ENCODE measurements at places on chromosomes 1 and 21.

- no peak for DNase-seq
Measured at GRCh38 chr1:106889059-106889458, 167.4 kb upstream of the PRMT6 start.

GRCh38 chr1:97833881-97834280 is 87.0 kb downstream of the DPYD start:
- DNase-seq: no peak

DNA sequence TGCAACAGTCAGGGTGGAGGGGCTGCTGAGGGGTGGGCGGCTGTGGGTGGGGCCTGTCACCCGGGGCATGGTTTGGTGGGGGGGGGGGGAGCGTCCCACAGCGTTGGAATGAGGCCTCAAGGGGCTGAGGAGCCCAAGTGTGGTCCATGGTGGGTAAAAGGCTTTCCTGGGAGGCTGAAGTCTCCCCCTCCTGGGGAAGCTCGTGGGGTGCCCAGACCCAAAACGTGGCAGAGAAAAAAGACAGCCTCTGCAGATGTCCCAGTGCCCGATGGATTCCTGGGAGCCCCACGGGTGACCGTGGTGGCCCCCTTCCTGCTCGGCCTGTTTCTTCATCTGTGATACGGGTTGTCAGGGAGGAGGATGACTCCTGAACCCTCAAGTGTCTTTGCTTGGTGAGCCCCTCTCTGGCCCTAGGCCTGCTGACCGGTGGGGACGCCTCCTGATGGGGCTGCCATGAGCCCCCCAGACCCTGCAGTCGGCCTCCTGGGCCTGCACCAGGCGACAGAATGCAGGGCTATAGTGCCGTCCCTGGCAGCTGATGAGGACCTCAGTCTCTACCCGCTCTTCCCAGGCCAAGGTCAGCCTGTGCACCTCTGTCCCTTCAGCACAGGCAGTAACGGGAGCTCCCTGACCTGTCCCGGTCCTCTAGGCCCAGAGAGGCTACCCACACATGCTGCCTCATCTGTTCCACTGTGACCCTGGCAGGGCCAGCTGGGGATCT is 1.1 kb downstream of the OBSCN start:
- DNase-seq: no peak

DNA sequence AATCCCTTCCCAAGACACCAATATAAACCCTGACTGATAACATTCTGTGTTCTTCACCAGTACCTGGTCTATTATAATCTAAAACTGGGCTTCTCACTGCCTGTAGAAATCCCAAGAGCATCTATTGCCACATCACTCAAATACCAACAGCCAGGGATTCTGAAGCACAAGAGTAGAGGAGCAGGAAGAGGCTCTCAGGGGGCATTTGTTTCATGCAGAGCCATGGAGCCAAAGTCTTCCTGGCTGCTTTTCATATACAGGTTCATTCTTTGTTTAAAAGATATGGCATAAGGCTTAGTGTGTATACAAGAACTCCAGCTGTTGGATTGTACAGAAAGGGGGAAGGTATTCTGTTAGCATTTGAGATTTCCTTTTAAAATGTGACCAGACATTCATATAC is 38.2 kb upstream of the USH2A start:
- DNase-seq: no peak

DNA sequence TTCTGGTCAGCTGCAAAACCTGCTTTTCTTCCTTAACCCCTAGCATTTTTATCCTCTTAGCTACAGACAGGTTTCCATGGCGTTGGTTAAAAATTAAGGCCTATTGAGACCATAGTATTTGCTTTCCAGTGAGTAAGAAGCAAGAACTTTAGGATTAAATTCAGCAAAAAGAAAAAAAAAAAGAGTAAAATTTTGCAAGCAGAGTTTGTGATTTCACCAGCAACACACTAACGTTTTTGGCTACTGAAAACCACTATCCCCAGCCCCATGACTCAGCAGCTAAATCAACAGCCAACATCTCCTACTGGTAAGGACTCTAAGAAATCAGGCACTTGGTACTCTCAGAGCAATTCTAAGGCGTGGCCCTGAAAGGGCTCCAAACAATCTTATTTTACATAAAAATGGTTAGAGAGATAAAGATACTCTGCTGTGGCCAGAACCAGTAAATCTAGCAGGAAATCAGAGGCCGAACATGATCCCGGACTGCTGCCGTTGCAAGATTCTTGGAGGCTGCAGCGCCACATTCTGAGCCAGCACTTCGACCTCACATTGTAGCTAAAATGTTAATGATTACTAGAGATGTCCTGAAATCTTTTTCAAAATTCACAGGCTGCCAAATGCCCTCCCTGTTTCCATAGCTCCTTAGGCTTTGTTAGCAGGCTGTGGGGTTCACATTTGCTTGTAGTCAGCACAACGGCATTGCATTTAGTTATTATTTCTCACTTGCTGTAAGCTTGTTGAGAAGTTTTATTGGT is 1.6 kb upstream of the ENO1 start:
- DNase-seq: no peak

GRCh38 chr1:235571482-235571881 is 67.2 kb upstream of the B3GALNT2 start:
- DNase-seq: no peak

GRCh38 chr1:78255383-78255782 is 209.6 kb downstream of the GIPC2 start:
- no peak for DNase-seq

DNA sequence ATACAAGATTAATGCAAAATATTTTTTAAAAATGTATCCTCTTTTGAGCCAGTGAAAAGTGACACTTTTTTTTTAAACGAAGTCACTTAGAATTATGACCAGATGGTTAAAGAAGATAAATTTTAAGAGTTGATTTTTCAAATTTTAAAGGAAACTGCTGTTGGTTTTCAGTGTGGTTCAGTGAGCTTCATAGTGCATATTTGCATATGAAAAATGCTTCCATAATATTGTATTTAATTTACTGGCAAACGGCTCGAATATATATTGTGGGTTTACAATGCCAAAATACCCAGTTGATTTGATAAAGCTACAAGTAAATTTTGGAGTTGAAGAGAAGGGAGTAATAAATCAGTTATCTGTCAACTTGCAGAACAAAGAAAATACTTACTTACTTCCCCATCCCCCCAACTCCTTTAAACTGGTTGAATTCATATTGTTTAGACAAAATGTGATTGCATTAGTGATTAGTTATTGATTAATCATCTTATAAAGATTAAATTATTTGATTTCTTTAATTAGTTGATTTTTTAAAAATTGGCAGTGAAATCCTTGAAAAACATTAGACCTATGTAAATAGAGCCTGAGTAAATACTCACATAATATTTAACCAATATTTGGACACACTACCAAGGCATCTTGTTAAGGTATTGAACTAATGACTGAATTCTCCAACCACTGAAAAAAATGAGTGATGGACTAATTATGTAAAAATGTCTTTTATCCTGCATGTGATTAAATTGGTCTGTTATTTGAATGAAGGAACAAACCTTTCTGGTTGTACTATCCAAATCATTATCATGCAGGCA is 122.8 kb upstream of the APP start:
- DNase-seq: no peak

GRCh38 chr1:115179397-115180079 is 90.2 kb upstream of the TSPAN2 start:
- DNase-seq: no peak

- no peak for DNase-seq
Measured at GRCh38 chr1:201164645-201165044, 10.4 kb upstream of the TMEM9 start.

DNA sequence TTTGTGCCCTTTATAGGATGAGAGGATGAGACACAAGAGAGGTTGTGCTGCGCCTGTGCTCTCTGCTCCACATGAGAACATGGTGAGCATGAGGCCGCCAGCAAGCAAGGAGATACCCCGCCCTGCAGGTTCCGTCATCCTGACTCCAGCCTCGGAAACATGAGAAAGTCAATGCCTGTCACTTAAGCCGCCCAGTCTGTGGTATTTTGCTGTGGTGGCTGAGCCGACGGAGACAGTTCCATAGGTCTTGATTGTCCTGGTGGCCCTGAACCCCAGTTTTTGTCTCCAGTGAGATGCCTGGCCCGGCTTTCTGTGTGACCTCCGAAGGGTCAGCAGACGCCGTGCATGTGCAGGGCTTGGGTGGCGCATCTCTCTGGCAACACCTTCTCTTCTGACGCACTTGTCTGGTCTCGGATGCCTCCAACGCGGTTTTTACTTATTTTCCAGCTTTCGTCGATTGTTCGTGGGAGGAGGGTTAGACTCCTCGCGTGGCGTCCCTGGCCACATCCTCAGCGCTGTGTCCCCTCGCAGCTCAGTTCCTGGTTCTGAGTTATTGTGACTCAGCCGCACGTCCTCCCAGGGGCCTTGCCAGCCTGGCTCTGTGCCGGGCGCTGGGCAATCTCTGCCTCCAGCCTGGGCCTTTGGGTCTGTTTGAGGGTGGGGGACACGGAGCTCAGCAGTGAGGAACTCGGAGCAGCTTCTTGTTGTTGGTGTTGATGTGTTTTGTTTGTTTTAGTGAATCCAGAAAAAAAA is 70.0 kb downstream of the FAAP20 start:
- DNase-seq: no peak

GRCh38 chr1:227450489-227450888 is 112.9 kb upstream of the ZNF678 start:
- DNase-seq: no peak

DNA sequence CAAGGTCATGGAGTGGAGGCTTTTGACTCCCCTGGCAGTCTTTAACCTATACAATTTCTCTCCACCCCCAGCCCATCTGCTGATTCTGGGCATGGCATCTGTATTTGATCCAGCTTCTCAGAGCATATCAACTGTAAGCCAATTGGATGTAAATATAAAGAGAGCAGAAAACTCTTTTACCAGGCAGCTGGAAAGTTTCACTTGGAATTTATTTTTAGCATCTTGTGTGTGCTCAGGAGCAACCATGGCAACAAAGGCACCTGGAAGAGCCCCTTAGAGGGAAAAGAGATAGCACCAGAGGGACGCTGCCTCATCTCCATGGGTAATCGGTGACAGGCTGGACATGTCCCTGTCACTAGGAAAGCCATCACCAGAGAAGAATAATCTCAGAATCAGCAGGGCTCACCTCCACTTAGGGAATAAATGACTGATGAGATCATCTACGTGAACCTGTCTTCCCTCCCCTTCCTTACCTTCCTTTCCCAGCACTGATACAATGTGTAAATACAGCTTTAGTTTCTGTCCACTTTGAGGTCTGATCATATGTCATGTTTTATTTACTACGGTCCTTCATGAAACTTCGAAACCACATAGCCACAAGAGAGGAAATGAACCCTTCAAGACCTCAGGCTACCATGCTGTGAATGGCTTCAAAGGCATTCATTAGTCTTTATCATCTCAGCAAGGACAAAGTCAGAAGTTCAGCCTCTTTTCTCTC is 25.3 kb upstream of the SIPA1L2 start:
- DNase-seq: no peak

DNA sequence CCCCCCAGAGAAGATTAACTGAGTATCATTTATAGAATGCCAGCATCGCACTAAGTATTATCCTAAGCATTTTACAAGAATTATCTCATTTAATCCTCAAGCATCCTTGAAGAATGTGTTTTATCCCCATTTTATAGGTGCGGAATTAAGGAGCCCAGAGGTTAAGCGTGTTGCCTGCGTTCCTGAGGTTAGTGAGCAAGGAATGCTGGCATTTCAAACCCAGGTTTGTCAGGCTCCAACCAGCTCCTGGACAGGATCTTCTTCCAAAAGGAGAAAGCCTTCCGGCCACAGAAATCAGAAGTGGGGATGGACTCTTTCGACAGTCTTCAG is 82.3 kb downstream of the SSBP3 start:
- DNase-seq: no peak

GRCh38 chr1:13817906-13818305 is 117.9 kb downstream of the PRDM2 start:
- peak; percentile 20 for DNase-seq

DNA sequence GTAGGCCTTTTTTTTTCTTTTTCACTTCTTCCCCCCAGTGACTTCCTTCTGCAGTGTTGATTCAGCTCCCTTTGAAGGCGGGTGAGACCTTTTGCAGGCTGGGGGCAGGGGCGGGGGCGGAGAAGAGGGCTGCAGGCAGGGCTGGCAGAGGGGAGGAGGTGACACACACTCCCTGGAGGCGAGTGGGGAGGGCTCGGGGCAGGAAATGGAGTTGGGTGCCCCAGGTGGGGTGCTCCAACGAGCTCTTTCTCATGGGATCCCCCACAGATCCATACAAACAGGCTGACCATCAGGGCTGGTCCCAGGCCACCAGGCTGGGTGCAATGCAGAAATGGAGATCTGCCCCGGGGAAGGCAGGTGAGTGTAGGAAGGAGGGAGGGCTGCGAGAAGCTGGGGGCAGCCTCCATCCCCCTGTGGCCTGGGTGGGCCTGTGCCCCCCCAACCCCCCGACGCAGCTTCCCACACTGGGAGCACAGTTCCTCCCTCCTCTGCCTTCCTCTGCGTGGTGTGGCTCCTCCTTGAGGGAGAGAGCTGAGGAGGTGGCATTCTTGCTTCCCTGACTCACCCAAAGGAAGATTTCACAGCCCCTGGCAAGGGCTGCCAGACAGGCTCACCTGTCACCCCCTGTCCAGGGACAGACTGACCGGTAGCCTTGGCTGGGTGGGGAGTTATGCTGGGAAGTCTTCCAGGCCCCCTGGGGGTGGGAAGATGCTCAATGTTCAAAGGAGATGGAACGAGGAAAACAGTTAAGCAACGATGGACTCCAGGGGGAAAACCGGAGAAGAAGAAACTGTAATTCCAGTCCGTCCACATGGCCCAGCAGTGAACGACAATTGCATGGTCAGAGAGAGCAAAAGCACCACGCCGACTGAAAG is 7.1 kb upstream of the ITGB2 start:
- no peak for DNase-seq

- no peak for DNase-seq
Measured at GRCh38 chr21:25283720-25284119, 323.6 kb downstream of the MRPL39 start.

DNA sequence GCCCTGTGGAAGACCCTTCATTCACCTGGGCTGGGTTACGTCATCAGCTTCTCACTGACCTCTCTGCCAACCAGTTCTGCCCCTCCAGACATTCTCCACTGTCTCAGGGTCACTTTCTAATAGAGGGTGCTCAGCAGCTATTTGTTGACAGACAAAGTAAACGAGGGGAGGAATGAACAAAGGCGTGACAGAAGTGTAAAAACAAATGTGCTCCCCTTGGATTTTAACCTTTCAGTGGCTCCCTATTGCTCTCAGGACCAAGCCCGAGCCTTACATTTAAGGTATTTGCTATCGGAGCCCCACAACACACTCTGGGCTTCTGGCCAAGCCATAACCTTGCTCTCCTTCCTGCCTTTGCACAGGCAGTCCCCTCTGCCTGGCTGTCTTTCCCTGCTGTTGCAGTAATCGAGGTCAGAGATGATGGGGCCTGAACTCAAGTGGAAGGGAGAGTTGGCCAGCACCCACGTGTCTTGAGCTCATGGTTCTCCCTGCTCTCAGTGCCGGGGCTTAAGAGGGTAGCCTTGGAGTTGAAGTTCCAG is 9.3 kb upstream of the MARCKSL1 start:
- no peak for DNase-seq

GRCh38 chr1:40760984-40761383 is 22.6 kb upstream of the KCNQ4 start:
- no peak for DNase-seq

- DNase-seq: no peak
Measured at GRCh38 chr1:183733715-183734114, 71.2 kb upstream of the RGL1 start.

- no peak for DNase-seq
Measured at GRCh38 chr1:220827445-220828178, 40.9 kb downstream of the MTARC1 start.
